ENCODE measurements at places on chromosomes 12 and 14. TPM values are rescaled to one million over a fixed set of nuclear protein-coding genes. Genes with fewer than 3 reads are reported as not detected.

The UBE2N gene
- total RNA-seq: 26.1 TPM

The SMIM41 gene
- total RNA-seq: not detected

The CMA1 gene
- total RNA-seq: not detected

The KRT78 gene
- not detected for total RNA-seq

The FIGNL2 gene
- total RNA-seq: 1.6 TPM

The SERPINA3 gene
- total RNA-seq: 85.9 TPM

The NRIP2 gene
- total RNA-seq: 1.2 TPM

The GPR132 gene
- 2.0 TPM for total RNA-seq
